Muscle of arm (tissue), 14 donors: ENCODE measurements at places on chromosomes 3 and 15.

- no peak for DNase-seq
Measured at GRCh38 chr3:165549037-165549436, 288.2 kb downstream of the BCHE start.

- no peak for DNase-seq
Measured at GRCh38 chr3:168417016-168417415, 321.3 kb upstream of the GOLIM4 start.

- DNase-seq, result no peak
Measured at GRCh38 chr15:62150445-62150844, 14.6 kb downstream of the C2CD4B start.

- no peak for DNase-seq
Measured at GRCh38 chr3:40248591-40248990, 60.9 kb upstream of the EIF1B start.

DNA sequence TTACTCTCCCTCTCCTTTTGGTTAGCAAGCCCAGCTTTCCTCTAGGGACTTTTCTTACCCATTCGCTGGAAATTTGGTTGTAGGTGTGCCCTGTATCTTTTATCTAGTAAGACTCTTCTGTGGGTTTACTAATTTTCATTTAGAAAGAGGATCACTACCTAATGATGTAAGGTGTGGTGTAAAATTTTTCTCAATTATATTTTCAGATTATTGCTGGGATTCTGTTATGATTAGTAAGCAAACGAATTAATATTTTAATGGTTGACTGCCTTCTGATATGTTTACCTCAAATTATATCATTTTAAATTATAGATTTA is 28.5 kb downstream of the PLCL2 start:
- no peak for DNase-seq

DNA sequence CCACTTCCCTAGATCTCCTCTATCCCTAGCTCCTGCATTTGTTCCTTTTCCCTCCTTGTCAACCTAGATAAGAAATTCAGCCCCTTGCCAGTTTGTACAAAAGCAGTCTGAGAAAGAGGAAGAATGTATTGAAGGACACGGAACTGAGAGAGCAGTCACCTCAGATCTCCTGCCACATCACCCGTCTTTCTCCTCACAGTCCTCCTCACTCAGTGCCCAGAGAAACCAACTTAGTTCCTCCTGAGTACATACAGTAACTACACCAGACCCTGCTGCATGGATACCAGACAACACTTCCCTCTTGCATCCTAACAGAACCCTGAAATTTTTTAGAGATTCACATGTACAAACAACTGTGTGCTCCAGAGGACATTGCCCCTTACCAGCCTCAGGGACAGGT is 563.6 kb upstream of the ADAMTS9 start:
- DNase-seq, result no peak

- DNase-seq, result no peak
Measured at GRCh38 chr3:151328298-151328995, 902 bp downstream of the P2RY13 start.
